ENCODE measurements at places on chromosomes 13 and 19. TPM values are rescaled to one million over a fixed set of nuclear protein-coding genes. Genes with fewer than 3 reads are reported as not detected.
A peak's percentile ranks its signal among the peaks of the same experiment; 100 is the strongest.

The ZNF132 gene
- 2.9 TPM for total RNA-seq

The FOXA3 gene
- total RNA-seq, result not detected

The LTBP4 gene
- total RNA-seq, result 265 TPM

The TSHZ3 gene
- total RNA-seq, result 30.8 TPM

The OR7D2 gene
- total RNA-seq, result not detected

The SERP2 gene
- 7.9 TPM for total RNA-seq

The SIAH3 gene
- not detected for total RNA-seq

The STOML3 gene
- not detected for total RNA-seq

The DUXA gene
- total RNA-seq, result not detected

The PDS5B gene
- 38.8 TPM for total RNA-seq

The CEACAM3 gene
- total RNA-seq, result 0.71 TPM

- DNase-seq, result no peak
These were observed 180.3 kb downstream of the SHISA2 start for GRCh38 chr13:25871389-25872125.

GRCh38 chr19:13101590-13102415 lies 855 bp downstream of the LYL1 start:
- peak; percentile 67 for DNase-seq

- no peak for DNase-seq
These were observed 416.4 kb downstream of the DCT start for GRCh38 chr13:94063096-94063495.

DNA sequence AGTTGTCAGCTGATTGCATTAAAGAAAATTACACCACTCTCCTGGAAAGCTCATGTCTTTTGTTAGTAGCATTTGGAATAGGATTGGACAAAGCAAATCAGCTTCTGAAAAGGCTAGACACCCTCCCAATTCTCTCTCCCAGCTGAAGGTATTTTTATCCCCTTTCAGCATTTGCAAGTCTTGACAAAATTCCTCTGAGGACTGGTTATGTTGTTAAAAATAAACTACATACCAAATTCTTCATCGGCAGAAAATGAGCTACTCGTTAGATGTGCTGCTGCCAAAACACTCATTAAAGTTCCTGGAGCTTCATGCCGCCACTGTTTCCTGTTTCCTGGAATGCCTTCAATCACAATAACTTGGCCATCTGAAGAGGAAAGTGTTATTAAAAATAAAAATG lies 37.1 kb downstream of the UTP14C start:
- no peak for DNase-seq

- DNase-seq, result no peak
These were observed 13.4 kb upstream of the C19orf33 start for GRCh38 chr19:38290631-38291147.

DNA sequence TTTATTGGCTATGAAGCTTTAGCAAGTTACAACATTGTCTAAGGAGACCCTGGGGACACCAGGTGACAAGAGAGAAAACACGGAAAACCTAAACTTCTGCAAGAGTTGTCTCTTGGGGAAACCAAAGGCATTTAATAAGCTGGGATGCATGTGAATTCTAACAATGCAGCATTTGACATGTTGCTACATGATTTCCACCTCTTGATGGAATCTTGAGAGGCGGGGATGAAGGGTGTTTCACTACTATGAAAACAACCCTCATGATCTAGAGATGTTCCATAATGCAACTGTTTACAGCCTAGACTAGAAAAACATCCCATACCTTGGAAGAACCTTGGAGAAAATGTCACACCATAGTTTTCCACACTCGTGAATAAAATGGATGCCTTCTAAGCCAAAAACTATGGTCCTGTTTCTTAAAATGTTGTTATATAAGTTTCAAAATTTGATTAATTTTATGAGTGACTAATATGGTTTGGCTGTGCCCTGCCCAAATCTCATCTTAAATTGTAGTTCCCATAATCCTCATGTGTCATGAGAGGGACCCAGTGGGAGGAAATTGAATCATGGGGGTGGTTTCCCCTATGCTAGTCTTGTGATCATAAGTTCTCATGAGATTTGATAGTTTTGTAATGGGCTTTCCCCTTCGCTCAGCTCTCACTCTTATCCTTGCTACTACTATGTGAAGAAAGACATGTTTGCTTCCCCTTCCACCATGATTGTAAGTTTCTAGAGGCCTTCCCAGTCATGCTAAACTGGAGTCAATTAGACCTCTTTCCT lies 164.6 kb downstream of the TNFSF13B start:
- DNase-seq, result no peak

DNA sequence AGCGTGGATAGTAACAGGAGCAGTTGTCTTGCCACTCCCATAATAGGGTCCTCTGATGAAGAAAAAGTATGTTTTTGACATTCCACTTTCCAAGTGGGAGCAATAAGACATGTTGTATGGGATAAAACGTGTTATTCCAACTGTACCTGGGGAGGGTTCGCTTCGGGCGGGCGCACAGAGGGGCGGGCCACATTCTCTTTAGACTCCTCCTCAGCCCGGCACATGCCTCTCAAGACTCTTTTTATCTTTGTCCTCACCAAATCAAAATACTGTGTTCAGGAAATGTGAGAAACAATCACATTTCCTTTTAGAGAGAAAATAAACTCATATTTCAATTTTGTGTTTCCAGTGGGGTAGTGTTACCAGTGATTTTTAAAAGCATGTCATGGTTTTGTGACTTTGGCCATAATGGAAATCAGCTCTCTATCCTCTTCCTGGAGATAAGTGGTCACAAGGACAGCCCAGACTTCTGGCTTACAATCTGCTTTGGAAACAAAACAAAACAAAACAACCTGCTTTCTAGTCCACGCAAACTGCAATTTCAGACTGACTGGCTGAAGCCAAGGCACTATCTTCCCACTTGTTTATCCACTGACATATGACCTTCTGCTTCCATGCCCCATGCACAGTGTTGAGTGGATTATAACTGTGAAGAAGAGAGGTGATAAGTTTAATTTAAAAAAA lies 276.1 kb downstream of the NALCN start:
- DNase-seq, result no peak

- DNase-seq, result no peak
These were observed 368.0 kb downstream of the FGF14 start for GRCh38 chr13:102033857-102034331.

GRCh38 chr13:48163061-48163460 lies 68.2 kb upstream of the MED4 start:
- no peak for DNase-seq

GRCh38 chr19:8893419-8893818 lies 61.2 kb downstream of the MBD3L1 start:
- DNase-seq, result no peak

DNA sequence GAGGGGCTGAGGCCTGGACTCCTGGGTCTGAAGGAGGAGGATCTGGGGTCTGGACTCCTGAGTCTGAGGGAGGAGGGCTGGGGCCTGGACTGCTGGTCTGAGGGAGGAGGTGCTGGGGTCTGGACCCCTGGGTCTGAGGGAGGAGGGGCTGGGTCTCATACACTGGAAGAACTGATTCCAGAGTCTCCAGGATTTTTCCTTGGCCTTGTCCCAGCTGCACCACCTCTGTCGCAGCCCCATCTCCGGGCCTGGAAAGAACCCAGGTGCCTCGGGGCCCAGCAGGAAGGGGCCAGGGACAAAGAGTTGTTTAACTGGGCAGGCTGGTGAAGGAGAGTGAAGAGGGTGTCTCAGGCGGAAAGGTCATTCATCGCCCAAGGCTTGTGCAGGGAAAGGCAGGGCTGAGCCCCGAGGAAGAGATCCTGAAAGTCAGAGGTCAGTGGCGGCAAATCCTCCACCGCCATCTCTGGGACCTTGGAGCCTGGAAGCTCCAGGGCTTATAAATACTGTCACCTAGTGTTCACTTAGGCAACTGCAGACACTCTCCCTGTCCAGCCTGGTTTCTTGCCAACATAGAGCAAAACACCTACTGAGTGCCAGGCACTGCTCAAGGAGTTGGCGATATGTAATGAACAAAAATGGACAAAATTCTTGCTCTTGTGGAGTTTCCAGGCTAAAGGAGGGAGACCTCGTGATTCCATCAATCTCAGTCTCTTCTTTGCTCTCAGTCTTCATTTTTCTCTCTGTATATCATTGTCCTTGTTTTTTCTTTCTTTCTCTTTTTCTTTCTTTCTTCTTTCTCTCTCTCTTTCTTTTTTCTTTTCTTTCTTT lies 4.4 kb upstream of the KCNN4 start:
- peak; percentile 87 for DNase-seq

GRCh38 chr13:66430728-66431127 lies 799.4 kb downstream of the PCDH9 start:
- DNase-seq, result no peak

- peak; percentile 94 for DNase-seq
These were observed 7.7 kb downstream of the KDM4B start for GRCh38 chr19:4976401-4977298.

DNA sequence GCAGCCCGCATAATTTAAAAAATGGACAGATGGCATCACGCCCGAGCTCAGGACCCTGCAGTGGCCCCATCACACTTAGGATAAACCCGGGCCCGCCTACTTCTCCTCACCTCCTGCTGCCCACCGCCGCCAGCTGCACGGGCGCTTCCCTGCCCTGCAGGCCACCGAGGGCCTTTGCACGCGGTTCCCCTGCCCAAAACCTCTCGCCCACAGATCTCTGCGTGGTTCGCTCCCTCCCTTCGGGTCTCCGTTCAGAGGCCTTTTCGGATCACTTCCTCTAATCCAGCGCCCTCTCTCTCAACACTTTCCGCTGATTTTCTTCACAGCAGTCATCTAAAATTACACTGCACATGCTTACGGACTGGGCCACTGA lies 1.8 kb downstream of the SHISA7 start:
- DNase-seq, result no peak

DNA sequence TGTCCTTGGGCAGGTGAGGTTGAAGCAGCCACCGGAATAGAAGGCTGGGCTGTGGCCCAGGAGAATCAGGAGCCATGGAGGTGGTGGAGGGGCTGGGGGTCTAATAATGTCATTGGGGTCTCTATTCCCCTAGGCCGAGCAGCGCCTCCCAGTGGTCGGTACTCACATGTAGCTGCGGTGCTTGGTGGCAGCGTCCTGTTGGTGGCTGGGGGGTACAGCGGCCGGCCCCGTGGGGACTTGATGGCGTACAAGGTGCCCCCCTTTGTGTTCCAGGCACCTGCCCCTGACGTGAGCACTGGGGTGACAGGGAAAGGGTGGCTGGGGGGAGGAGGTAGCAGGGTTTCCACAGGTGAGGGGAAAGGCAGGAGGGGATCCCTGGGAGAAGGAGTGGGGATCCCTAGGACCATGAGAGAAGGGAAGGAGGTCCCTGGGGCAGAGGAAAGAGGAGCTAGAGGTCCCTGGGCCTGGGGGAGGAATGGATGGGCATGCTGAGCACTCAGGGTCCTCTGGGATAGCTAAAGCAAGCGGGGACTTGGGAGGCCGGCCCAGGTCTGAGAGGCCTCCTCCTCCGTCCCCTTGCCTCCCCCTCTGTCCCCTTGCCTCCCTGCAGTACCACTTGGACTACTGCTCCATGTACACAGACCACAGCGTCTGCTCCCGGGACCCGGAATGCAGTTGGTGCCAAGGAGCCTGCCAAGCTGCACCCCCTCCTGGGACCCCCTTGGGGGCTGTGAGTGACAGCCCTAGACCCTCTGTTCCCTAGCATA lies 18.1 kb downstream of the MEGF8 start:
- DNase-seq, result no peak

GRCh38 chr19:39430675-39431593 lies 4.8 kb downstream of the RPS16 start:
- DNase-seq, result peak; percentile 90

DNA sequence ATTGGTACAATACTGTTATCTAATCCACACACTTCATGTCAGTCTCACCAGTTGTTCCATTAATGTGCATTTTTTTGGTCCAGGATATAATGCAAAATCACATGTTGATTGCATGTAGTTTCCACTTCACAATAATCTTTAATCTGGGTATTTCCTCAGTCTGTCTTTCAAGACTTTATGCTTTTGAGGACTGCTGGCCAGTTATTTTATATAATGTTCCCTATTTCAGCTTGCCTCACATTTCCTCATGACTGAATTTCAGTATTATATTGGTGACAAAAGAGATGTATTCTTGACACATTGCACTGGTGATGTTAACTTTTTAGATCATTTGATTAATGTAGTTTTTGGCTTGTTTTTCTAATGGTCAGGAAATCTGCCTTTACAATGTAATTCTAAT lies 368.3 kb downstream of the IRS2 start:
- DNase-seq, result no peak

DNA sequence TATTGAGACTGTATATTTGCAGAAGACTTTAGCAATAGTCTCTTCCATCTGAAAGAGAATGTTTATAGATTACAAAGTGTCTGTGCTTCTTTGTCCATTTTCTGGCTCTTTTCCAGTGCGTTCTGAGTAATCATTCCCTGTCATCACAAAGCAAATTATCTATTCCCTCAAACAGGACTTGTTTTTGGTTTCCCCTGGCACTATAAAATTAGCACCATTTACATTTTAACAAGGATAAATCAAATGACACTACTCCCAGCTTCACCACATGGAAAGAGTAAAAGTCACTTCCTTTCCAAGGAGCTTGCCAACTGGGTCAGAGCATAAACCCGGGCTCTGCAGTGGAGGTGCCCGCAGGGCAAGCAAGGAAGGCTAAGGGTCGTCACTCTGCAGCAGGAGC lies 88.1 kb downstream of the SHISA2 start:
- DNase-seq, result no peak

DNA sequence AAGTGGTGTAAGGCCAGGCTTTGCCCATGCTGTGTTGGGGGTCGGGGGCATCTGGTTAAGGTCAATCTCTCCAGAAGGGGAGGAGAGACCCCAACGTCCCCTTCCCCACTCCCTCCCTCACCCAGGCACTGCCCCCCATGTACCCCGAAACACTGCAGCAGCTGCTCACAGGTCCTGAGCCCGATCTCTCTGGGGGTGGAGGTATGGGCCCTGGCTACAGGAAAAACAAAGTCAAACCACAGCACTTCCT lies 10.2 kb downstream of the CAPN12 start:
- DNase-seq, result no peak

DNA sequence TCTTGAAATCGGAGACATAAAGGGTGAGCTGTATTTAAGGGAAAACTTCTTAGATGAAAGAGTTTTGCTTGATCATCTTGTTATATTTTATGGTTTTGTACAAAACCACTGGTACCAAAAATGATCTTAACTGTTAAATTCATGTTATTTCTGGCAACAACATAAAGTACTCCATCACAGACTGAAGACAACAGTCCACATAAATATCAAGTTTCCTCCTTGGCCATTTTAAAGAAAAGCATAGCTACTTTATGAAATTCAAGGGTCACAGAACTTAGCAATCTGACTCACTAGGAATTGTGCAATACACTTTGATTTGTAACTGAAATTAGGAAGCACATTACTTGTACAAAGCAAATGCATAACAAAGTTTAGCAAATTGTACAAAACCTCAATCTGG lies 66.3 kb downstream of the TBC1D4 start:
- DNase-seq, result no peak

DNA sequence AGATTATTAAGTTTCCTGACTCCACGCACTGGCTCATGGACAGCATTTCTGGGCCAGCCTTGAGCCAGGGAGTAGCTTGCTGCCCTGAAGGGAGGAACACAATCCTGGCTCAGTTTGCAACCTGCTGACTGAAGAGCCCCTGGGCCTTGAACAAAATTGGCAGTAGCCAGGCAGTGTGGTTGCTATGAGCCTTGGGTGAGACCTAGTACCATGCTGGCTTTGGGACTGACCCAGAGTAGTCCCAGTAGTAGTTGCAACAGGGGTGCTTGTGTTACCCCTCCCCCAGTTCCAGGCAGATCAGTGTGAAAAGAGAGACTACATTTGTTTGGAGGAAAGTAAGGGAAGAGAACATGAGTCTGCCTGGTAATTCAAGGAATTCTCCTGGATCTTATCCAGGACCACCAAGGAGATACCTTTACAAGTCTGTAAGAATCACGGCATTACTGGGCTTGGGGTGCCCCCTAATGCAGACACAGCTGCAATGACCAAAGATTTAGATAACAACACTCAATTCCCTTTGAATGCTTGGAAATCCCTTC lies 22.0 kb downstream of the ITGBL1 start:
- no peak for DNase-seq

All from posterior vena cava (tissue), 2 donors.